ENCODE measurements at places on chromosomes 13 and 19. TPM values are rescaled to one million over a fixed set of nuclear protein-coding genes. Genes with fewer than 3 reads are reported as not detected.
A peak's percentile ranks its signal among the peaks of the same experiment; 100 is the strongest.

PINLYP gene
- polyA plus RNA-seq = 4.0 TPM

- peak; percentile 70 for DNase-seq
These were observed 81.2 kb downstream of the COL4A2 start for GRCh38 chr13:110388108-110388943.

CEACAM6 gene
- polyA plus RNA-seq = 0.08 TPM

DNA sequence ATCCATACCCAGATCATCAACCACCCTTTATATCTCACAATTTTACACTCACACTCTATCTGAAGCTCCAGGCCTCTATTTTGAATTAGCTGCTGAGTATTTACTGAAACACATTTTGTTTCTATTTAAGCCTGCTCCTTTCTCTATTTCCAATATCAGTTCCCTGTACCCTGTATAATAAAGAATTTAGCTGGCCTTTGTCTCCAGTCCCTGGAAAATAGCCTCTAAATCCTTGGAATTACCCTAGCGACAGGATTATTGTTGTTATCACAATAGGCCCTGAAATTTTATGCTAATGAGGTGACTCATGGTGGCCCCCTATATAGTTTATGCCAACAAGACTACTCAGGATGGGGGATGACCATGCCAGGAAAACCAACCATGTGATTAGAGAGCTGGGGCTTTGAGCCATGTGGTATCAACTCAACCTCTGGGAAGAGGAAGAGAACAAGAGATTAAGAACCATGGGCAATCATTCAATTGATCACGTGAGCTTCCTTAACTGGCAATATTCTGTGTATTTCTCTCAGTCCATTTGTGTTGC, 72.7 kb downstream of the KATNAL1 start:
- no peak for DNase-seq

FUT1 gene
- polyA plus RNA-seq = 2.3 TPM
